ENCODE measurements at places on chromosomes 2 and 18.

DNA sequence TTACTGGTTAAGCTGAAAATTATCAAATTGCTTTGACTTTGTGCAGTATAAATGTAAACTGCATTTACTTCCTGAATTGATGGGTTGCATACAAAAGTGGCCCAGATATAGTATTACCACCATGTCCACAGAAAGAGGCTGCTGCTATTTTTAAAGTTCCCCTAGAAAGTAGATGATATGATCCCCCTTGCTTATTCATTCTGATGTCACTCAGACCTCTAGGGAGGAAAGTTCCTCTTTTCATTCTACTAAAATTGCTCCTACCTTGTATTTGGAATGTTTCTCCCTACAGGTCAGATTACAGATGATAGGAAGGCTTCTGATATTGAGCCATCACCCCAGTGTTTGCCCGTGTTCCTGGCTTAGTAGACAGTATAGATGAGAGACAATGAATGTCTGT, 247.6 kb upstream of the TNP1 start:
- DNase-seq, result no peak

GRCh38 chr18:9849407-9850283, 36.1 kb upstream of the TXNDC2 start:
- no peak for DNase-seq

DNA sequence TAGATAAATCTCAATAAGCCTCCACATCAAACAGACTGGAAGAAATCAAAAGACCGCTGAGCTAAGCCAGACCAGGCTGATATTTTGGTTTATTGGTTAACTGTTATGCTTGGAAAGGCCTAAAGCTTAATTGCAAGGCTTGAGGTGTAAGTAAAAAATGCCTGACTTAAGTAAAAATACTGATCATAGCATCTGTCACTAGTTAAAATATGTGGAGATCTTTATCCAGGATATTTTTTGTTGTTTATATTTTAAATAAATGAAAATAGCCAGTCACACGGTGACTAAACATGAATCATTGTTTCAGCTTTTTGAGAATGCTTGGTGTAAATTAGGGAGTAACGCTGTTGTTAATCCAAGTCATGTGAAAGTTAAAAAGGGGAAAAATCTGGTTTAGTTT, 127.9 kb downstream of the THADA start:
- no peak for DNase-seq

DNA sequence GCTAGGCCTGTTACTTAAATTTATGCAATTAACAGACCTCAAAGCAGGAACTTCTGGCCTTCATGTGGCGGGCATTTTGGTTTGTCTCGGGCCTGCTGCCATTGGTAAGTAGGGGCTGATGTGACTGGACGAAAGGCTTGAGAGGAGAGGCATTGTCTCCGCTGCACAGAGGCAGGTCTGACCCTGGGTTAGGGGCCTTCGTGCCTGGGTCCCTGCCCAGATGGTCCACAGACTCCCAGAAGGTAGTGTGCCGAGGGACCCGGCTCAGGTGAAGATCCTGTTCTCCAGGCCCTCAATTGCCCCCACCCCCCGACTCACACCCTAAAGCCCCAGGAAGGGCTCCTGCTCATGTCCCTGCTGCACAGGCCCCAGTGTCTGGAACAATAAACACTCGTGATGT, 764.9 kb downstream of the TMEM182 start:
- DNase-seq, result no peak

DNA sequence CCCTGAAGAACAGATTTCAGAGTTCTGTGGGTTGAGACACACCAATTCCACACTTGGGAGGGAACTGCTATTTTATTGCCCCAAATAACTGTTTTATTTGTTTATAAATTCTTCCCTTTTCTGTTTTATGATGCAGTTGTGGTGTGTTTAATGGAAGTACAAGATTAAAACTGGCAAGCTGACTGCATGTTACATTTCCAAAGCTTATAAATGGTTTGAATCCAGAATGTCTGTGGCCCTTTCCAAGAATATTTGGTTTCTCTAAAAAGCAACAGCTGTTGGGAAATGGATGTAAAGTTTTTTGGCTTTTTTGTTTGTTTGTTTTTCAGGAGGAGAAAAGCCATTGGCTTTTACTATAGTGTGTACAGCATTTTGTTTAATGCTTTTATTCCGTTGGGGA, 234.5 kb downstream of the MTX2 start:
- no peak for DNase-seq

DNA sequence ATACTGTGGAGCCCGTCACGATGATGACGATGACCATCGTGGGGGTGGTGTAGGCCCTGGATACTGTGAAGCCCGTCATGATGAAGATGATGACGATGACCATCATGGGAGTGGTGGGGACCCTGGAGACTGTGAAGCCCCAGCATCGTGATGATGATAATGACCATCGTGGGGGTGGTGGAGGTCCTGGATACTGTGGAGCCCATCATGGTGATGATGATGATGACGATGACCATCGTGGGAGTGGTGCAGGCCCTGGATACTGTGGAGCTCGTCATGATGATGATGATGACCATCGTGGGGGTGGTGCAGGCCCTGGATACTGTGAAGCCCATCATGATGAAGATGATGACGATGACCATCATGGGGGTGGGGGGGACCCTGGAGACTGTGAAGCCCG, 81.0 kb upstream of the SALL3 start:
- no peak for DNase-seq

- no peak for DNase-seq
Observed at GRCh38 chr2:85400023-85400422, 10.1 kb downstream of the CAPG start.
